ENCODE measurements at places on chromosomes 2 and 18.

DNA sequence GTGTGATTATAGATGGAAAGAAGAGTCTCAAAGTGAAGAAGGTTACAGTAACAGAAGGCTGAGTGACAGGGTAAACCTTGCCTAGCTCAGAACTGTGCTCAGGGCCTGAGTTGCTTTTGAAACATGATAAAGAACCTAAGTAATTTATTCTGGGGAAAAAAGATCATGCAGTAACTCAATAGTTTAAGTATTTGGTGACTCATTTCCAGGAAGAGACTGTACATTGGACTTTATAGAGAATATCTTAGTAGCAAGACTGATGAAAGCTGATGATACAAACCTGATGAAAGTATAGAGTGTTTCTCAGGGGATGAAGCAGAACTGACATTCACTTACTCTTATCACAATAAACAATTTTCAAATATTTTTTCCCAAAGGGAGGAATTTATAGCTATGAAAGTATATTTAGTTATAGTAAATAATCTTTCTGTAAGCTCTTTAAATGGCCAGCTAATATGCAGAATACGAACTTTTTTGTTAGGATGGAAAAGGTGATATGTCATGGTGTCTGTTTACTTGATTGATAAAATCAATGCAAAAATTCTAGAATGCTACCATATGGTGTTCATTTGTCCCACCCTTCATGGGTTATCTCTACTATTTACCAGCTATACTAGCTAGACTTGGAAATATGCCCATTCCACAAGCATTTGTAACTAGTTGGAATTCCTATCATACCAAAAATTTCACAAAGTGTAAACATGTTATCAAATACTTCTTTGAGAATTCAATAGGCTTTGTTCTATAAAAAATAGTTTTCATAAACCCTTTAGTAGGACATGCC lies 1265.5 kb upstream of the ACVR2A start:
- no peak for DNase-seq

- no peak for DNase-seq
Measured at GRCh38 chr2:86199834-86200177, 549 bp downstream of the MRPL35 start.

GRCh38 chr2:212249451-212249850 lies 289.2 kb downstream of the ERBB4 start:
- DNase-seq: no peak

DNA sequence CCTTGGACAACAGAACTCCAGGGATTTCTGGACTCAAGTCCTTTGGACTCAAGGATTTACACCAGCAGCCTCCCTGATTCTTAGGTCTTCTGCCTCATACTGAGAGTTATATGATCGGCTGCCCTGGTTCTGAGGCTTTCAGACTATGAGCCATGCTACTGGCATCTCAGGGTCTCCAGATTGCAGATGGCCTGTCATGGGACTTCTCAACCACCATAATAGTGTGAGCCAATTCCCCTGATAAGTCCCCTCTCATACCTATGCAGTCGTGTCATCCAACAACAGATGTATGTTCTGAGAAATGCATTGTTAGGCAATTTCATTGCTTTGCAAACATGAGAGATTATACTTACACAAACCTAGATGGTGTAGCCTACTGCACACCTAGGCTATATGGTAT lies 61.4 kb upstream of the MSTN start:
- DNase-seq: no peak

- no peak for DNase-seq
Measured at GRCh38 chr18:23114171-23114881, 21.0 kb upstream of the CABLES1 start.

DNA sequence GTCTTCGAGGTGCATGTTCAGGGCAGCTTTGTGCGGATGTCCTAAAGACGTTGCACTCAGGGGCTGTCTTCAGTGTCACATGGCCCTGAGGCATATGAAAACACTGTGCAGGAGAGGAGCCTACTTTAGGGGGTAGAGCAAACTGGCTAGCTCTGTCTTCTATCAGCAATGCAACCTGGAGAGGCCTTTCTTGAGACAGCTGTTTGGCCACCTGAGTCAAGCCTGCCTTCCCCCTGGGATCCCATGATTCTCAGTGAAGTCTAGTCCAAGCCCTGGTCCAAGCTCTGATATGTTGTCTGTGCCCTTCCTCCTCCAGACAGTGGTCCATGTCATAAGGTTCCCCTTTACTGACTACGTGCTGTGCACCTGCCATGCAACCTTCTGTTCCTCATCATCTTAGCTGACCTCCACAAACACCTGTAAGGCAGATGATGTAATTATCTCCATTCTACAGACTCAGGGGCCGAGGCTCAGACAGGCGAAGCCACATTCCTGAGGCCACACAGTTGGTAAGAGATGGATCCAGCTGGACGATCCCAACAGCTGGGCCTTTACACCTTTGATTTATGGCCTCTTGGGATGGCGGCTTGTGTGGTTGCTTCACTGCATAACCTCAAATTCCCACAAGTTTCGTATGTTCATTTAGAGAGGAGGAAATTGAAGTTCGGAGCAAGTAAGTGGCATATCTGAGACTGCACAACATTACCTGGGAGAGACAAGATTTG lies 109.9 kb downstream of the COPS8 start:
- no peak for DNase-seq

Data from stimulated activated CD4-positive, alpha-beta T cell treated with anti-CD3 and anti-CD28 coated beads, Interleukin-15, amount 100 ng/mL, for 24 hours (primary cell).